ENCODE measurements at places on chromosomes 5 and 9.

DNA sequence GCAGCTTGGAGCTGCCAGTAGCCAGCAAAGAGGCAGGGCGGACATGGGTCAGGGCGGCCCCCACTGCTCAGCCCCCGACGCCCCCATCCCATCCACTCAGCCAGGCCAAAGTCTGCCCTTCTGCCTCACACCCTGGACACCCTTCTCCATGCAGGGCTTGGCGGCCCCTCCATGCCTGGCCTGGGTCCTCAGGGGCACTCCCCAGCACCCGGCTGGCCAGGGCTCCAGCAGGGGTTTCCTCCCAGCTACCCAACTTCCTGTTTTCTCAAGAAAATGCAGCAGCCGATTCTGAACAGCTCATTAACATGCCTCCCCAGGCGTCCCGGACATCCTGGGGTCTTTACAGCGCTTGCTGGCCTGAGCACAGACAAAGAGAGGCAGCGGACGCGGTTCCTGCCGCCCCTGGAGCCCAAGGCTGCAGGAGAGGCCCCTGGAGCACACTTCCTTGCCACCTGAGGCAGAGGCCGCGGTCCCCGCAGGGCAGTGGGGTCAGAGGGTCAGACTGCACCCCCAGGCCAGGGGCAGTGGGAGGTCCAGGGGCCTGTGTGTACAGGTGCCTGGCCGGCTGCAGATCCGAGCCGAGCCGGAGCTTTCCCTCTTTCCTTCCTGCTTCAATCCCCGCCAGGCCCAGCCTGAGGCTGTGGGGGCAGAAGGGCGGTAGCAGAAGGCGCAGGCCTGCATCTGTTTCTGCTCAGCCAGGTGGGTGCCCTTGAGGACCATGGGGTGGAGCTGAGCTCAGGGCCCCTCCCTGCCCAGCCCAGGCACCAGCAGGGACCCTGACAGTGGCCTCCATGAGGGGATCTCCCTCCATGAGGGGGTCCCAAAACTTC lies 18.7 kb upstream of the NRARP start:
- DNase-seq = no peak

DNA sequence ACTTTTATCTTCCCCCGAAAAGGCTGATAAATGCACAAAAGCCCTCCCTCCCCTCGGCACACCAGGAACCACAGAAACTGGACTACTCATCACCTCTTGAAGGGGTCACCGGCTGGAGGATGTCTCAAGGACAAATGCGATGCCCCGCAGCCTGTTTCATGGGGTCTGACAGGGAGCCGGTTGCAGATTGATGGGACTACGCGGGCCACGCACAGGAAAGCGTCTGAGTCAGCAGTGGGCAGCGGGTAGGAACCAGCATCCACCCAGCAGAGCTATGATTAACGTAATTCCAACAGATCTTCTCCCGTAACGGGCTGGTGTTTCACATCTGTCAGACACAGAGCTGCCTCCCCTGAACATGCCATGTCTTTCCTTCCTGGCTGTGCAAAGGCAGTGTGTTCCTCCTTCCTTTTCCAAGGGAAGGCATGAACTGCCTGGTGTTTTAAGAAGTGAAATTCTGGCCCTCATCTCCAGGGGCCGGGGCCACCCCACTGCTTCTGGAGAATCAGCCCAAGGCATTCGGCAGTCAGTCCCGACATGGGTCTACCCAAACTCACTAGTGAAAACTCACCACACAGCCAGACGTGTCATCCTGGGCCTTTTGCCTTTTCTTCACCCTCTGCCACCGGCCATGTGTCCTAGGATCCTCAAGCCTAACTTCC lies 144.4 kb upstream of the PHYKPL start:
- DNase-seq = no peak

DNA sequence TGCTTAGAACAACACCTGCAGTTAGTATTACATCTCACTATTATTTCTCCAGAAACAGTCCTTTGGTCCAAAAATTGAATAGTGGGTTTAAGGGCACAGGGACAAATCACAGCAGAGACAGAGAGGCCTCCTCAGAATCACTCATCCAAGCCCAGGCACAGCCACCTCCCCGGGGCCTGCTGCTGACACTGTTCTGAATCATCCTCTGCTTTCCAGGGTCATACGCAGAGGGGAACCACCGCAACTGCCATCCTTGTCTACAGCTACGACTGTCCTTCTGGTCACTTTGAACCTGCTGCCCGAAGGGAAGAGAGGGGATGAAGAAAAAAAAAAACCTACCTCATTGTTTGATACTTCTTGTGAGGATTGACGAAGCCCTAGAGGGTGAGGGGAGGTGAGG lies 35.3 kb upstream of the MAN2A1 start:
- no peak for DNase-seq

GRCh38 chr9:28272127-28272526 lies 698.8 kb upstream of the C9orf72 start:
- DNase-seq = no peak

GRCh38 chr9:126723807-126724172 lies 81.0 kb upstream of the ZBTB43 start:
- no peak for DNase-seq

DNA sequence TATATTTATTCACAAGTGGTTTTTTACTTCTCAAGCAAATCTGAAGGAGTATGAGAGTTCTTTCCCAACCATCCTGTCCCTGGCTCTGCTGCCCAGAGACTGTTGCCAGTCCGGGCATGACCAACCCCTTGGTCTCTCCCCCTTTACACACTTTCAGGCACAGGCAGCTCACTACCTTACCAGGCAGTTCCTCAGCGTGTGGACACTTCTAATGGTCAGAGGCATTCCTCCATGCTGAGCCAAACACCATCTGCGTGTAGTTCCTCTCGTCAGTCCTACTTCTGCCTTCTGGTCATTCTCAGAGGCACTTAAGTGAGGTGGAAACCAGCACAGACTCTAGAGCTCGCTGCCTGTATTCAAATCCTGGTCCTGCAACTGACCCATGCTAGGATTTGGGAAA lies 56.1 kb downstream of the TSTD2 start:
- no peak for DNase-seq

Measured in stimulated activated CD8-positive, alpha-beta memory T cell treated with anti-CD3 and anti-CD28 coated beads, Interleukin-4, amount 100 ng/mL, for 1 hour (primary cell).